Prostate gland (tissue), 2 donors: ENCODE measurements at places on chromosomes 11 and 22. TPM values are rescaled to one million over a fixed set of nuclear protein-coding genes. Genes with fewer than 3 reads are reported as not detected.

Gene MYO7A
- 102 TPM for total RNA-seq

Gene NOX4
- total RNA-seq: 0.62 TPM

Gene SLC22A6
- not detected for total RNA-seq

GRCh38 chr22:27836181-27836580, 34.6 kb upstream of the MN1 start:
- no peak overlapping the region for H3K4me3 ChIP-seq
- H3K36me3 ChIP-seq: no peaks in the 10 kb centered on the region
- H3K27ac ChIP-seq: no peak overlapping the region

DNA sequence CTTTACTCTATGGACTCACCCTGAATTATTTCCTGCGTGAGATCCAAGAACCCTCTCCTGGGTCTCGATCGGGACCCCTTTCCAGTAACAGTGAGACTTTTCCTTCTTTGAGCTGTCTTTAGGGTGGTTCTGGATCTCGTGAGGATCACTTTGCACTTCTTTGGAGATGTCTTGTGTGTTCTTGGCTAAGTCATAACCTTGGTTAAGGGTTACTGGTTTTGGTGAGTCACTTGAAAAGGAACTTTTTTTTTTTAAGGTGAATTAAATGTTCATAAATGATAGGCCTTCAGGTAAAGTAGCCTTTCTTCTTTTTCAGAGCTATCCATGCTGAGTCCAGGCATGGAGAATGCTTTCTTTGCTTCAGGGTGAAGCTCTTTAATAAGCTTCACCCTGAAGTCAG, 19.4 kb upstream of the GSTP1 start:
- no peak overlapping the region for H3K4me3 ChIP-seq
- H3K36me3 ChIP-seq: no peaks in the 10 kb centered on the region
- H3K4me1 ChIP-seq: no peaks in the 10 kb centered on the region
- no peak overlapping the region for H3K27ac ChIP-seq

DNA sequence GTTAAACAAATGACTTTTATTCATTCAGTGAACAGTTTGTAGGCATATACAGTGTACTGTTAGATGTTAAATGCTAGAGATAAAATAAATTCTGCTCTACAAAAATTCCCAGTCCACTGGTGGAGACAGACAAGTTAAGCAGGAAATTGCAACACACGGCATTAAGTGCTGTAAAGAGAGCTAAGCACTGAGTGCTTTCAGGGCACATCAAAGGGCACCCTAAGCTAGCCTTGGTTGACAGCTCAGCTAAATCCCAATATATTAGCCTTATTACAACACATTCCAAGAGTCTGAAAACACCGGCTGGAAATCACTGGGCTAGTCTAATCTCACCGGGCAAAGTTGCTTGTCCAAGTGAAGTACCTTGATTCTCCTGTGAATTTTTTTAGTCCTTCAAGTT, 55.1 kb downstream of the NOX4 start:
- H3K4me3 ChIP-seq: no peak overlapping the region
- H3K27me3 ChIP-seq: no peaks in the 10 kb centered on the region
- H3K4me1 ChIP-seq: no peaks in the 10 kb centered on the region
- H3K36me3 ChIP-seq: no peaks in the 10 kb centered on the region
- H3K27ac ChIP-seq: no peak overlapping the region

DNA sequence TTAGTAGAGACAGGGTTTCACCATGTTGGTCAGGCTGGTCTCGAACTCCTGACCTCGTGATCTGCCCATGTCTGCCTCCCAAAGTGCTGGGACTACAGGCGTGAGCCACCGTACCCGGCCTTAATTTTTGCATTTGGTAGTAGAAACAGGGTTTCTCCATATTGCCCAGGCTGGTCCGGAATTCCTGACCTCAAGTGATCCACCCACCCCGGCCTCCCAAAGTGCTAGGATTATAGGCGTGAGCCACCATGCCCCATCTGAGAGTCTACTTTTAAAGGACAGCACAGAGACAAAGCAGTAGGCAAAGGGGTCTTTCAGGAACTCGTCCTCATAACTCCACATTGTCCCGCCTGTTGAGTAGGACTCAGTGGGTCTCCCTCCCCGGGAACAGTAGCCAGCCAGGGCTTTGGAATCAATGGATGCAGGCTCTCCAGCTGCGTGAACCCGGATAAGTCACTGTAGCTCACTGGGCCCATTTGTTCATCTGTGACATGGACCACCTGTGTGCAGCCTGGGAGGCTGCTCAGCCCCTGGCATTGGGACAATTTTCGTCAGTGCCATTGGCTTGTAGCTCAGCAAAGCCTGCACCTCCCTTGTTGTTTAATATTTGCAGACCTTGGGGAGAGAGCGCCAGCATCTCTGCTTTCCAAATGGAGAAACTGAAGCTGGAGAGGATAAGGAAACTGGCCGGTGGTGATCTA, 86.1 kb downstream of the ARHGAP8 start:
- no peaks in the 10 kb centered on the region for H3K27me3 ChIP-seq
- no peak overlapping the region for H3K27ac ChIP-seq
- no peaks in the 10 kb centered on the region for H3K36me3 ChIP-seq
- DNase-seq: no peak

DNA sequence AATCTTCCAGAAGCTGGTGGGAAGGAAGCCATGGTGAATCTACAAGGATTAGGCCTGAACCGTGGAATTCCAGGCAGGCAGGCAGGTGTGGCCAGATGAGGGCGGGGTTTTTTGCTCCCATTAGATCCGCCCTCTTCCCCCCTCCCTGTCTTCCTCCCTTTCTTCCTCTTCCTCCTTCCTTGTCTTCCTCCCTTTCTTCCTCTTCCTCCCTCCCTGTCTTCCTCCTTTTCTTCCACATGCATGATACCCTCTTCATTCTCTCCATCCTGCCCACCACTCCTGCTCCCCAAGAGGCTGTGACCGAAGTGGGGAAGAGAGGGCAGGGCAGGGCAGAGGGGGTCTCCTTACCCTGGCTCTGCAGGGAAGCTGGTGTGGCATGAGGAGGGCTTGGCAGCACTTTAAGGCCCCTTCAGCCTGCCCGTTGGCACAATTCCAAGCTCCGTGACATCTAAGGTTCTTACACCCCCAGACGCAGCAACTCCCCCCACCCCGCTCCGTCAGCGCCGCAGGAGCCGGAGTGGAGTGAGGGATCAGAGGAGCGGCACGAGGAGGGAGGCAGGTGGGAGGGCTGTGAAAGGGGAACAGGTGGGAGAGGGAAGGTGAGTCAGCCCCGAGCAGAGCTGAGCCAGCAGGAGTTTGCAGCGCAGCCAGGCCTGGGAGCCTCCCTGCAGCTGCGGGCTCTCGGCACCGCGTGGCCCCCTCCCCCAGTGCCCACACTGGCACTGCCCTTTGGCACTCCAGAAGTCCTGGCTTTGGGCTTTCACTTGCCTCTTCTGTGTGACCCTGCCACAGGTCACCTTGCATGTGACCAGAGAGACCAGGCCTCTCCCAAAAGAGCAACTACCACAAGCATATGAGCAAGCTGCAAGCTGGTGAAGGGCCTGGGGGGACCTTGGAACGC, 32.1 kb downstream of the KCNJ4 start:
- H3K4me3 ChIP-seq: no peak overlapping the region
- DNase-seq: no peak
- no peak overlapping the region for H3K27ac ChIP-seq
- no peaks in the 10 kb centered on the region for H3K4me1 ChIP-seq
- no peaks in the 10 kb centered on the region for H3K27me3 ChIP-seq
- H3K36me3 ChIP-seq: no peaks in the 10 kb centered on the region

DNA sequence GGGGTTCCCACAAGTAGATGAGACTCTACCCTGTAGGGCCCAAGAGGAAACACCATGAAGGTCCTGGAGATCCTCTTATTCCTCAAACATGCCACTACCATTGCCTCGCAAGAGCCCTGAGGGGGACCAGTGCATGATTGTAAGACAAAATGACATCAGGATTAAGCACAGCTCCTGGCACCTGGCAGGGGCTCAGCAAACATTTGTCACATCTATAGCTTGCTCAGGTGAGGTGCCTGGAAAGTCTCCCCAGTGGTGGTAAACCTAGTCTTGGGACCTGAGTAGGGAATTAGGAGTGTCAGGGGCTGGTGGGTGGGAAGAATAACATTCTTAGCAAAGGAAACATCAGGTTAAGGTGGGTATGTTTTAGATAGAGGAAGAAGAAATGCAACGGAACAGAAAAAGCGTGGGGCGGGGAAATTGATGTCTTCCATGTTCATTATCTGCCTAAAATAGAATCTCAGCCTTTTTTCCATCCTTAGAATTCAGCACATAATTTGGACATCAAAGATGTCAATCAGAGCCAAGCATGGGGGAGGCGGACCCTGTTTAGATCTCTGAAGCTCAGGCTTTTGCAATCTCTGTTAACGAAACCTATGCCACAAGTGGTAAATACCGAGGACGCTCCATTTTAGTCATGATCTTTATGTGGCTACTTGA, 924 bp downstream of the YPEL1 start:
- no peaks in the 10 kb centered on the region for H3K27me3 ChIP-seq
- peak overlapping the region; percentile 69 for H3K27ac ChIP-seq
- peak overlapping the region; percentile 39 for H3K4me3 ChIP-seq
- peaks cover 3% of the 10 kb centered on the region for H3K4me1 ChIP-seq

GRCh38 chr11:65121447-65121864, 478 bp downstream of the FAU start:
- peaks cover 15% of the 10 kb centered on the region for H3K36me3 ChIP-seq
- H3K4me1 ChIP-seq: peaks cover 14% of the 10 kb centered on the region
- peak overlapping the region; percentile 90 for H3K27ac ChIP-seq
- DNase-seq: no peak
- peak overlapping the region; percentile 65 for H3K4me3 ChIP-seq

DNA sequence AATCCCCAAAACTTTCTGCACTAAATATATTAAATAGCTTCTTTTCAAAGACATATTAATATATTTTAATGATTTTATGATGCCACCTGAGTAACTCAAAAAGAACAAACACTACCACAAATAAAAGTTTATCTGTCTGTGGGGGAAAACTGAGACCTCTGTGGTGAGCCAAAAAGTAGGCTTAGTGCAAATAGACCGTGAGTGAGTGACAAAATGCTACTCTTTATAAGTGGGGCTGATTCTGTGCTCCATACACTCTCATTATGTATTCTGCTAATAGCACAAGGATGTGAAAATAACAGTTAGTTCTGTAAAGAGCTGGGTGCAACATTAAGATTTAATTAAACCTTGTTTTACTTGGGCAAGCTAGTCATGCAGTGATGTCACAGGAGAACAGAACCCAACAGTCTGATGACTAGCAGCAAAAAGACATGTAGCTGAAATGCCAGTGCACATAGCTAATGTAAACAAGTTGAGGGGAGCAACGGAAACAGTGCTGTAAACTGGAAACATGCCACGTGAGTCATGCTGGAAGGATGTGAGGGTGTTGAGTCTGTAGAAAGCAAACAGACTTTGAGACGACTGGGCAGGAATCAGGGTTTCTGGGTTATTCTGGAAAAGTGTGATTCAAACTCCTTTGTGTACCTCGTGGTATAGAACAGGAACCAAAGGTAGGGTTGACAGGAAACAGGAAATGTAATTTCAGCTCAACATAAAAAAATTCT, 1130.4 kb downstream of the LRRC4C start:
- peak; percentile 4 for DNase-seq
- no peaks in the 10 kb centered on the region for H3K4me1 ChIP-seq
- H3K36me3 ChIP-seq: no peaks in the 10 kb centered on the region
- no peaks in the 10 kb centered on the region for H3K27me3 ChIP-seq

DNA sequence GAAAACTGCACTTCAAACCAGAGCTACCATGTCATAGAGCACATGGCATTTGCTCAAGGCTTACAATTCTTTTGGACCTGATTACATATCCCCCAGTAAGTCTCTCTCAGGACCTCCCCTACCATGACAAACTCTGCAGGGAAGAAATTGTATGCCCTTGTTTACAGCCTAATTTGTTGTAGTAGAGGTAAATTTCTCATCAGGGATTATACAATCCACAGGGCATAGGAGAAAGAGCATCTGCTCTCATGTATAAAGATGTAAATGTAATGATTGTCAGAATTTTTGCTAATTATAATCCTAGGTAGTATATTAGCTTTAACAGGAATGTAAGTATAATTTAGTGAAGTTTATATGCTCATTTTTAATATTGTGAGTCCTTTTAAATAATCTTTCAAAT, at the start of gene OR8B3:
Gene OR8B3, minus strand, starts transcription at position 101 of the 400 bp plus-strand sequence. CDS start 1,673 bp downstream, outside the sequence.
- DNase-seq: no peak
- H3K36me3 ChIP-seq: no peaks in the 10 kb centered on the region
- no peak within 1 kb of the TSS for H3K4me3 ChIP-seq
- no peaks in the 10 kb centered on the region for H3K27me3 ChIP-seq
- no peak within 1 kb of the TSS for H3K27ac ChIP-seq

GRCh38 chr11:24932110-24933000, 435.5 kb downstream of the LUZP2 start:
- H3K27me3 ChIP-seq: no peaks in the 10 kb centered on the region
- H3K4me1 ChIP-seq: no peaks in the 10 kb centered on the region
- DNase-seq: no peak
- H3K4me3 ChIP-seq: no peak overlapping the region
- no peak overlapping the region for H3K27ac ChIP-seq

- H3K4me3 ChIP-seq: no peak overlapping the region
- no peak for DNase-seq
- H3K27me3 ChIP-seq: no peaks in the 10 kb centered on the region
- no peak overlapping the region for H3K27ac ChIP-seq
Measured at GRCh38 chr11:93718057-93718563, 23.2 kb downstream of the TAF1D start.

DNA sequence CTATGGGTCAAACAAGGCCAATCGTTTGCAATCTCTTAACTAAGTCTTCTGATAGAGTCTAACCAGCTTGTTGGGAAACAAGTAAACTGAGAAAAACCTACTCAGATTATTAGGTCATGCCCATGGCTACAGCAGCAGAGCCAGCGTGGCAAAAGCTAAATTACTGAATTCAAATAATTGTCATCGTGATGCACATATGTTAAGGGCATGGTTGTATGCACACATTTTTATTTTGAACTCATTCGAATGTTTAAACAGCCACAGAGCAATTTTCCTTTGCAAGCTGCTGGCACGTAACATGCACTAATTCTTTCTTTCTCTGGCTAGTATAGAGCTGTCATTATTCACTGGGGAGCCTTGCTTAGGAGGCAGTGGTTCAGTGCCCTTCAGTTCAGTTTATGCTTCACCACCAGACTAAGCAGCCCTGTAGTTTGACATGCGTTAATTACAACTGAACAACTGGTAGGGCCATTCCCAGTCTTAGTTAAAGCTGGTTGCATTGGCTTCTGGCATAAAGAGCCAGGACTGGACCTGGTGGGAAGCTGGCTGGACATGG, 396.4 kb downstream of the METTL15 start:
- DNase-seq: no peak
- H3K4me1 ChIP-seq: no peaks in the 10 kb centered on the region
- no peaks in the 10 kb centered on the region for H3K36me3 ChIP-seq
- H3K4me3 ChIP-seq: no peak overlapping the region
- no peaks in the 10 kb centered on the region for H3K27me3 ChIP-seq
- no peak overlapping the region for H3K27ac ChIP-seq

GRCh38 chr11:78270971-78271370, 82.3 kb downstream of the USP35 start:
- H3K4me1 ChIP-seq: no peaks in the 10 kb centered on the region
- no peak overlapping the region for H3K4me3 ChIP-seq
- no peak for DNase-seq
- no peaks in the 10 kb centered on the region for H3K36me3 ChIP-seq
- no peaks in the 10 kb centered on the region for H3K27me3 ChIP-seq

DNA sequence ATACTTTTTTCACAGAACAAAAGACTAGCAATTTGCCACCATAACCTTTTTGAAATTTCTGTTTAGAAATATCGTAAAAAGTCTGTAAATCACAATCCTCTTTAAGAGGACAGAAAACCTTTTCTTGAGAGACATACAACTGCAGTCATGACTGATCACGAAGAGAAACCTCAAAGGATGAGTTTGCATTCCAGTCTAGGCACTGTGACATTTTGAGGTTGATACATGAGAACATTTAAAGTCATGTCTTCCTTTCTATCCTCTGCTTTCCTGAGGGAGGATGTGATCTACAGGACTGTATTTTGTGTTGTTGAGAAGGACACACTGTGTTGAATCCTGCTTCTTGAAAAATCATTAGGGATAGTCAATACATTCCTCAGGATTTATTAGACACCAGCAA, 476.7 kb upstream of the CCDC179 start:
- H3K27me3 ChIP-seq: no peaks in the 10 kb centered on the region
- H3K36me3 ChIP-seq: no peaks in the 10 kb centered on the region
- H3K4me3 ChIP-seq: no peak overlapping the region
